ENCODE measurements at places on chromosomes 2 and 18. TPM values are rescaled to one million over a fixed set of nuclear protein-coding genes. Genes with fewer than 3 reads are reported as not detected.

Gene UGT1A5
- total RNA-seq = not detected

Gene MRPL44
- total RNA-seq = 50.9 TPM

Gene TRAPPC8
- 76.5 TPM for total RNA-seq

Gene AQP4
- 84.8 TPM for total RNA-seq

Gene HRH4
- not detected for total RNA-seq

Gene NGEF
- total RNA-seq = 33.4 TPM

Gene ALLC
- not detected for total RNA-seq

Gene VAMP5
- total RNA-seq = 3.4 TPM

Gene LYG2
- total RNA-seq = not detected

Data from temporal lobe (tissue), 4 donors.